Stimulated activated CD8-positive, alpha-beta memory T cell treated with anti-CD3 and anti-CD28 coated beads, Interleukin-4, amount 100 ng/mL, for 48 hours (primary cell): ENCODE measurements at places on chromosomes 11 and 22.
A peak's percentile ranks its signal among the peaks of the same experiment; 100 is the strongest.

DNA sequence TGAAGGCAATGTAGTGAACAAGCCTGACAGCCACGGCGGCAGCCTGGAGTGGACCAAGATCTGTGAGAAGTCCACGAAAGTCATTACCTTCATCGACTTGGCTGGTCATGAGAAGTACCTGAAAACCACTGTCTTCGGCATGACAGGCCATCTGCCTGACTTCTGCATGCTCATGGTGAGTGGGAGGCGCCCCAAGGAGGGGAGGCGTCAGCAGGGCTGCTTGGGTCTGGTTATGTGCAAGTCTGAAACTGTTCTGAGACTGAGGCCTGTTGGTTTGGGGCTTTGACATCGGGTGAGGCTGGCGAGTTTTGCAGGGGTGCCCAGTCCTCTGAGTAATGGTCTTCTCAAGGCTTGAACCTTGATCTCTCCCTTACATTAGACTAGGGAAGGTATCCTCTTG is 11.1 kb downstream of the GTPBP1 start:
- no peak for DNase-seq

GRCh38 chr11:64499261-64500004 is 91.6 kb upstream of the SLC22A12 start:
- DNase-seq, result no peak

- DNase-seq, result no peak
Observed at GRCh38 chr11:13051257-13051656, 42.1 kb downstream of the RASSF10 start.

- DNase-seq, result no peak
Observed at GRCh38 chr11:123203471-123203870, 8.4 kb upstream of the CLMP start.

DNA sequence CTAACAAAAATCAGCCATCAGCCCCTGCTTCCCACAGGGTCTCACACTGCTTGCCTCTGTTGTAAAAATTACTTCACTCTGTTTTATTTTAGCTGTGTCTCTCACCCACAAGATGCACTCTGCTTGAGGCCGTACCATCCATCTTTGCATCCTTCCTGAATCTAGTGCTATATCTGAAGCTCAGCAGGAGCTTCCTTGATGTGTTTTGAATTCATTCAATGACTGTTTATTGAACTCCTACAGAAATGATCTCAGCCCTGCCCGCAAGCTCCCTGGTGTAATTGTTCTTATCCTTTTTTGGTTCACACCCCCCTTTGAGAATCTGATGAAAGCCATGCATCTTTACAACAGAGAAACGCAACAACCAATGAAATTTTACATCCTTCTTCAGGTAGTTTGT is 310.2 kb upstream of the ZC3H12C start:
- no peak for DNase-seq

GRCh38 chr11:5550440-5551095 is 2.2 kb upstream of the OR52H1 start:
- no peak for DNase-seq

DNA sequence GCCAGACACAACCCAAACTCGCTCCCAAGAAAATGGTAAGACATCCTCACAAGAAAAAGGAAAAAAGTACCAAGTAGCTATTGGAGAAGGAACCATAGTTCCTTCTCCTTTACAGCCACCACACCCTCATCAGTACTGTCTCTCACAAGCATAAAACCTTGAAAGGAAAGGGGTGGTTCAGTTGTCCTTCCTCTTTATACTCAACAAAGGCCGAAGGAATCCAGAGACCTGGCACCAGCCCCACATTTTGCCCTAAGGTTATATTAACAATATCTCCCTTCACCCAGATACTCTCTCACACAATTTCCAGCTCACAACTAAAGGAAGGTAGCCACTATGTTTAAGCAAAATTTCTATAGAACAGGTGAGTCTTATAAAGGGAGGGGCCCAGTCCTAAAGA is 8.5 kb downstream of the FHIP1B start:
- DNase-seq, result no peak

DNA sequence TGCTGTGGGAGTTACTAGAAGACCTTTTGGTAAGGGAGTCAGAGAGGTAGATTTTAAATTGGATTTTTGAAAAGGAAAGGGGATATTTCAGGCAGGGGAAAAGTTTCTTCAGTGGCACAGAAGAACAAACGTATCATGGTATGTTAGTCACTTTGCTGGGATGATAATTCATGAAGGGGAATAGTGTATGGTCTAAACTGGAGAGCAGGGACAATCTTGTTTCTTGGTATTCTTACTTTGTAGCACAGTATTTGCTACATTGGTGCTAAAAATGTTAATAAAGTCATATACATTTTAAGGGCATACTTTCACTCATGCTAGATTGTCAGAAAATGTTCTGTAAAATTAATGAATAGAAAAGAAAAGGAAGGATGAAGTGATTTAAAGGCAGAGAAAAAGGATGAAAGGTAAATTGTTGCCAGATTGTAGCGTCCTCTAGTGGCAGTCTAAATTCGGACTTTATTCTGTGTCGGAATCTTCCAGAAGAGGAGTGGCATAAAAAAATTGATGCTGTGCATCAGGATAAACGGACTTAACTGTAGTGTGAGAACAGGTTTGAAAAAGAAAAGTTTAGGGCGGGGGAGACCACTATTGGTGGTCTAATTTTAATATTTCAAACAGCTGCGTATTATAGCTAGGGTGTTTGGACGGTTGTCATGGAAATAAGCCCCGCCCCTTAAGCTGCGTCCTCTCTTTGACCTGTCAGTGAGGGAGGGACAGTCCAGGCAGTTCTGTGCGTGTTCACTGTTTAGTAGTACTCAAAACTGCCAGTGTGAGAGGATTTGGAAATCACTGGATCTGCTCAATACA is at the start of gene BCO2:
Gene BCO2 (plus strand): TSS at position 724 of the 810 bp plus-strand sequence. CDS start 90 bp downstream, outside the sequence.
- DNase-seq, result peak; percentile 73

- no peak for DNase-seq
Observed at GRCh38 chr22:44592126-44592823, 94.2 kb upstream of the RTL6 start.

DNA sequence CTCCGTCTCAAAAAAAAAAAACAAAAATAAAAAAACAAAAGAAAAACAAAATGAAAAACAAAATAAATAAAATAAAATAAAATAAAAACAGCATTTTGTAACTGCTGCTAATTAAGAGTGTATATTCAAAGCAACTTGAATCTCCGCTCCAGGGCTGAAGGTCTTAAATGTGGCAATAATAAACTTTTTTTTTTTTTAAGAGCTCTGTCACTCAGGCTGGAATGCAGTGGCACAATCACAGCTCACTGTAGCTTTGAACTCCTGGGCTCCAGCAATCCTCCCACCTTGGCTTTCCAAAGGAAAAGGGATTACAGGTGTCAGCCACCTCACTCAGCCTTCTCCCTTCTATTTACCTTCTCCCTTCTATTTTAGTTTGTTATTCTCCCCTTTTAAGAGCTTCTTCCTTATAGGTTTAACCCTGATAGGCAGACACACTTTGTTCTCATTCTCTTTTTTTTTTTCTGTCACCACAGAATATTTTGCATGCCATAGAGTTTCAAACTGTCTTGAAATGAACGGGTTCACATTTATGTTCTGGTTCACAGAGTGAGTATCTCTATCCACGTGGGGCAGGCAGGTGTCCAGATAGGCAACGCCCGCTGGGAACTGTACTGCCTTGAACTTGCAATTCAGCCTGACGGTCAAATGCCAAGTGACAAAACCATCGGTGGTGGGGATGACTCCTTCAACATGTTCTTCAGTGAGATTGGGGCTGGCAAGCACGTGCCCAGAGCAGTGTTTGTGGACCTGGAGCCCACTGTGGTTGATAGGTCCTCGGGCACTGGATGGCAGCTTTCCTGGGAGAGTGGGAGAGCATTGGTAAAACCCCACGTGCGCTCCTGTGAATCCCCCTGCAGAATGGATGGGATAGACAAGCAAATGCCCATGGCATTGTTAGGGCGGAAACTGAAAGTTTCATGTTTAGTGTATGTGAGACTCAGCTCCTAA is 19.4 kb downstream of the LRRC74B start:
- no peak for DNase-seq

DNA sequence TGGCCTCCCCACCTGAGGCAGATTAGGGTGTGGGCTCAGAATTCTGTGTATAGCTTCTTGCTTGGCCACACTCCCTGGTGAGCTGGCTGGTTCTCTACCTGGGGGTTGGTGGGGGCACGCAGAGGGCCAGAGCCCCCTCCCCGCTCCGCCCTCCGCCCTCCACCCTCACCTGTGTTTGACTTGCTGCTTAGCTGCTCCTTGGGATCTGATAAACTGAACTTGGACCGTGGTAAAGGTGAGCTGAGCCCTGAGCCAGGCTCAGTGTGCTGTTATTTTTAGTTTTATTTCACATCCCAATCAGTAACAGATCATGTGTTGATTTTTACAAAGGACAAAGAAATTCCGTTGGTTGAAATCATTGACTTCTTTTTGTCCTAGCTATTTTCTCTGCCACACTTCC is 2.0 kb downstream of the OVOL1 start:
- no peak for DNase-seq

DNA sequence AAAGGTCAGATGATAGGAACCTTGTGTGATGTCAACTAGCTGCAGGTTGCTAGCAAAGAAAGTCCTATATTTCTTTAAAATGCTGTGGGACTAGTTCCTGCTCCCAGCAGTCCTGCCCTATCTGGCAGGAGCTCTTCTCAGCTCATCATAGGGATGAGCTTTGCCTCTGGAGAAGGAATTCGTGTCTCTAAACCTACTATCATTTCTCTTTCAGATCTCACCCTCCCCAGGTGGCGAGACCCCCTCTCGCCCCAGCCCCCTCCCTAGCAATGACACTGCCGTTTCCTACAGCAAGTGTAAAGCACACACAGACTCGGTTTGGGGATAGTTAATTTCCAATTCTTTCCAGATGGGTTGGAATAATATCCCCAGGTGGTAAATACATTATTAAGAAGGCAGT is 533.3 kb downstream of the OPCML start:
- no peak for DNase-seq

DNA sequence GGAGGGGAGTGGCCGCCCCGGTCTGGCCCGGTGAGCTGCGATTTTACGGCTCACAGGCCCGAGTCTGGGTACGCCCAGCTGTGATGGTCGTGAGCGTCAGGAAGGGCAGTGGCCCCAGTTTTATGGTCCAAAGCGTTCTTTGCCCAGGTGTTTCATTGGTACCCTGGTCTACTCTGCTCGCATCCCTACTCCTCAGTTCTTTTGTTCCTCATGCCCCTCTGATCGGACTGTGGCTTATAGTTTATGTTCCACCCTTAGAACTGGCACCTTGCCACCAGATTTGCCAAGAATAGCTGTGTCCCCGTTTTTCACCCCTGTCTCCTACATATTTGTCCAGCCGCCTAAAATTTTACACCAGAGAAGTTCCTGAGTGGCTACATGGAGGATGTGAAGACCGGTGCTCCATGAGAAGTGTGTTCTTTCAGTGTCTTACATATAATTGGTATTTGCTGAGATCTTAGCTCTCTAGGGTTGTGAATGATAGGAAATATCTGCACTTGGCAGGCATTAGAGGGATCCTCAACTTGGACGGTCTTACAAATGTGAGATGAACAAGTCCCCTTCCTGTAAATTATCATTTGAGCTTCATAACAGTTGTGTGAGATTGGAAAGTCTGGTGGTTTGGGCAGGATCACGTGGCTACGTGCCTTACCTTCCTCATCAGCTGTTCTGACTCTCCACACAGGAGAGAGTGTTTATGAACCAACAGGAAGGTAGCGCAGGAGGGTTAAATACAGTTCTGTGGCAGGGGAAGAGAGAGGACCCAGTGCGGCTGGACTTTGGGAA is 1.1 kb downstream of the PANX1 start:
- DNase-seq, result no peak

DNA sequence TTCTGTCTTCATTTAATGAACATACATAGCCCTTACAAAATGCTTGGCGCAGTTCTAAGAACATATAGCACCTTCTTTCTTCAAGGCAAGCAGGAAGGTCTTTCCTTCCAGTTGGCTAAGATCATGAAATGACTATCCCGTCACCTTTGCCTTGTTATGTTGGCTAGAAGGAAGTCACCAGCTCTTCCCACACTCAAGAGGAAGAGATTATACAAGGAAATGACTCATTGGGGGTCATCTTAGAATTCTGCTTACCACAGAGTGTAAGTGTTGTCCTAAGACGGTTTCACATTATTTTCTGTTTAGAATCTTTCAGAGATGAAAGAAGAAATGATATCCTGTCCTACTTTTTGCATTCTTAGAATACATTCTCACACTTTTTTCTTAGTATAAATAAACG is 808.0 kb upstream of the LUZP2 start:
- DNase-seq, result no peak

- no peak for DNase-seq
Observed at GRCh38 chr22:17172029-17172833, 13.2 kb upstream of the HDHD5 start.

DNA sequence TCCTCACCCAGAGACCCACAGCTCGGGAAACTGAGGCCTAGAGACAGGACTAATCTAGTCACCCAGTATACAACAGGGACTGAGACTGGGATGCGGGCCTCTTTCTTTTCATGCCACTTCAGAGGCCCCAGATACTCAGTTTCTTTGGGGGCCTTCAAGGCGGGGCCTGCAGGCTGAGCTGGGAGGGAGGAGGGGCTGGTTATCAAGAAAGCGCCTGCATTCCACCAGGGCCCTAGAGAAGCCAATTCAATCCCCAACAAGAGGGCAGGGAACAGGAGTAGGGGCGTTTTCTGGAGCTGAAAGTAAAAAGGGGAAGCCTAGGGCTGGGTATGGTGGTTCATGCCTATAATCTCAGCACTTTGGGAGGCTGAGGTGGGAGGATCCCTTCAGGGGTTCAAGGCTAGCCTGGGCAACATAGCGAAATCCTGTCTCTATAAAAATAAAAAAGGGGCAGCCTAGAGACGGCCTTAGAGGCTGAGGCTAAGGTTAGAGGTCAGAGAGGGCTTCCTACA is 1.6 kb downstream of the ATG2A start:
- no peak for DNase-seq

DNA sequence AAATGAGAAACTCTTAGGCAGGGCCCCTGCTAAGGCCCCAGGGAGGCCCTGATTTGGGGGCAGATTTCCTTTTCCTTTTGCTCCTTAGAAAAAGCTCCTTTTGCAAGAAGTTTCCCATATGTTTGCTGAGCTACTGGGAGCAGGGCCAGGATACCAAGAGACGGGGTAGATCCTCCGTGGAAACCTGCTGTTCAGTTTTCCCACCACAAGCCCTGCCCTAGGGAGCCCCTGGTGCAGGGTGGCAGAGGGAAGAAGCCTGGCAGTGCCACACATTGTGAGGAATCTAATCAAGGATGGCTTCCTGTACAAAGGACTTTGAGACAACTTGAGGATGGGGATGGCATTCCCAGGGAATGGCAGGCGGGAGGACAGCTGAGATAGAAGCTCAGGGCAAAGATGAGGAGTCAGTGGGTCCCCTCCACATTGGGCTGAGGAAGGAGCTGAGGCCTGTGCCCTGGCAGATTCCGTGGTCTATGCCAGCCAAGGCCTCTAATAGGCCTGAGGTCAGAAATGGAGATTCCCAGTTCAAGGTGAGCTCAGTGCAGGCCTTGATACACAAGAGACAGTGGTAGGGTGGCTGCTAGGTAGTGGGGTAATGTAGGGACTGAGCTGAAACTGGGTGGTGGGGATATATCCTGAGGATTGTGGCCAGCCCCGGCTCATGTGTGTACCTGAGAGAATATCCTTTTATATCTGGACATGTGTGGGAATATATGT is 15.0 kb downstream of the TUB start:
- DNase-seq, result peak; percentile 14

- DNase-seq, result no peak
Observed at GRCh38 chr11:58912124-58912523, 27.2 kb upstream of the GLYATL1 start.

GRCh38 chr11:115497303-115497702 is 6.9 kb downstream of the CADM1 start:
- DNase-seq, result no peak
